Progenitor cell of endocrine pancreas (in vitro differentiated cells): ENCODE measurements at places on chromosomes 5 and 9. TPM values are rescaled to one million over a fixed set of nuclear protein-coding genes. Genes with fewer than 3 reads are reported as not detected.

The OR13C2 gene
- total RNA-seq: 0.36 and 0.47 TPM in 2 replicates

The ZNF484 gene
- 11.1 and 12.0 TPM in 2 replicates for total RNA-seq

The CARTPT gene
- not detected in 2 replicates for total RNA-seq

The TNC gene
- 5.1 and 15.1 TPM in 2 replicates for total RNA-seq

The GABRA1 gene
- total RNA-seq: 0.19 TPM in 1 of 2 replicates, not detected in the other
